ENCODE measurements at places on chromosomes 16 and 17.

GRCh38 chr17:80195671-80196529 is 24.2 kb downstream of the SGSH start:
- peak; percentile 69 for DNase-seq

DNA sequence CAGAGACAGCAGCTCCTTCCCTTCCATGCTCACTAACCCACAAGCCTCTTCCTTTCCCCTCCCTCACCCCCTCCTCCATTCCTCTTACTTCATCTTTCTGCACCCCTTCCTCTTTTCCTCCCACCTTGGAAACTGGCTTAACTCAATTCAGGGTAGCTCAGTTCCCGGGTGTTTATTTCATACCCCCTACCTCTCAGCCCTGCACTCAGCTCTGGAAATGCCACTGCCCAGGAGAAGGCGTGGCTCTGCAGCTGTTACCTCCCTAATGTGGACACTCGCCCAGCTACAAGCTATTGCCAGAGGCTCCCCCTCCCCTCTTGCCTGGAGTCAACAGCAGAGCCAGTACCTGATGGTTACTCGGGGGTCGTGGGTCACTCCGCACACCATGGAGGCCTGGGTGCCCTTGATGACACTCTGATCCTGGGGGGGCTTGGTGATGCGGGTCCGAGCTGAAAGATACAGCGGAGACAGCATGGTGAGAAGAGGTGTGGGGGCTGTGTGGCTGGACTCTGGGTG is 118.4 kb upstream of the CDC42EP4 start:
- DNase-seq: no peak

DNA sequence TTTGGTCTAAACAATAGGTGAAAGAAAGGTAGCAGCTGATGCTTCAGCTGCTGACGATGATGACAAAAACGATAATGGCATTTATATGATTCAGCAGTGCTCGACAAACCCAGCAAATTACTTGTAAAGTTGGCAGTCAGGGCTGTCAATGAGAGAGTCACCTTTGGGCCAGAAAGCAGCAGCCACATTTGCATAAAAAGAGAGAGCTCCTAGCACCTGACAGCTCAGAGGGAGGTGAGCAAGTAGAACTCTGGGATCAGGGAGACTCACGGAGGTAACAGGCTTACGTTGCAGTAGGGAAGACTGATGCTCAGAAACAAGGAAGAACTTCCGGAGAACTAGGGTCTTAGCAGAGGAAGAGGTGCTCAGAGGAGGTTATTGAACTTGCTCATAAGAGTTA is 291.9 kb upstream of the ZFHX3 start:
- DNase-seq: no peak

- no peak for DNase-seq
These were observed 50.4 kb downstream of the KATNIP start for GRCh38 chr16:27600381-27600780.

DNA sequence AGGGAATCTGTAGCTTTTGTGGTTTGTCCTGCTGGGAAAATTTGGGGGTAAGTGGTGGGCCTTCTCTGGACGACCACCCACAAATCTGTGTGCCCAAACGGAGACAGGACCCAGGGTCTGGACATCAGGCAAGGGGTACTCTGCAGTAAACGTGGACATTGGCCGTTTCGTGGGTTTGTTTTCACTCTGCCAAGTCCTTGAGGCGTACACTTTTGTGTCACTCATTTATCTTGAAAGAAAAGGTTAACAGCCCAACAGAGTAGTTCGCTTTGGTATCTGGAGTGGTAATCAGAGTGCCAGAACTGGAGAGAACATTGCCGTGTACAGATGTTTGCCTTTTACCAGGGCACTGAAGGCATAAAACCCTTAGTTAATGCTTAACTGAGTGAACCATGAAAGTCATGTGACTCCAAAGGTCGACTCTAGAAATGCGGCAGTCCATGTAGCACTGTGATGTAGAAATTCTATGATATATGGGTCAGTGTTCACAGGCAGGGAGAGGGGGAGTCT is 15.4 kb downstream of the NAA60 start:
- no peak for DNase-seq

DNA sequence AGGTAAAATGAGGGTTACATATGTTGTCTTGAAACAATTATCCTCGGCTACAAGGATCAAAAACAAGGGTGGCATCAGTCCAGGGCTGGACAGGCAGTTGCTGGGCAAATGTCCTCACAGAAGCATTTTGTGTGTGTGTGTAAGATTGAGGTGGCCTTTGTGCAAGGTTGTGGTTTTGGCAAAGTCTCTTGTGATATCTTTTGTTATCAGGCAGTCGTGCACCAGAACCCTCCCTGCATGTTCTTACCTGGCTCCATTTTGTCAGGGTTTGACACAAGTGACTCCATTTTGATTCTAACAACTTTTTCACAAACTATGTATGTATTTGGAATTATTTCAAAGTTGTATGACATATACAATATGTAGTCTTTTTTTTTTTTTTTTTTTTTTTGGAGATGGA is 20.0 kb downstream of the CHAD start:
- no peak for DNase-seq

DNA sequence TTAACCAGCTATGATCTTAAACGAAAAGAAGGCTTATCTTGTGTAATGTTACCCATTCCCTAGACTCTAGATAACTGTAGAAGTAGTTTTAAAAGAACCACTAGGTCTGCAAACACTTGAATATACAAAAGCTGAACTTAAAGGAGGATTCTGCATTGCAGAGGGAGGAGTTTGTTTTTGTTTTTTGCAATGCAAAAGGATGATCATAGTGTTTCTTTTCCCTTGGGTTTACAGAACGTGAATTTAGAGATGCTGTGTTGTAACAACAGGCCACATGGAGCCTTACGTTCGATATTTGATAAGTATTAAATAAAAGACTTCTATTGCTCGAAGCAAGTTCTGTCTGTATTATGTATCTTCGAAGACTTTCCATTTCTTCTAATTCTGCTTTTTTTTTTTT is 77.6 kb downstream of the CHD9 start:
- DNase-seq: no peak

DNA sequence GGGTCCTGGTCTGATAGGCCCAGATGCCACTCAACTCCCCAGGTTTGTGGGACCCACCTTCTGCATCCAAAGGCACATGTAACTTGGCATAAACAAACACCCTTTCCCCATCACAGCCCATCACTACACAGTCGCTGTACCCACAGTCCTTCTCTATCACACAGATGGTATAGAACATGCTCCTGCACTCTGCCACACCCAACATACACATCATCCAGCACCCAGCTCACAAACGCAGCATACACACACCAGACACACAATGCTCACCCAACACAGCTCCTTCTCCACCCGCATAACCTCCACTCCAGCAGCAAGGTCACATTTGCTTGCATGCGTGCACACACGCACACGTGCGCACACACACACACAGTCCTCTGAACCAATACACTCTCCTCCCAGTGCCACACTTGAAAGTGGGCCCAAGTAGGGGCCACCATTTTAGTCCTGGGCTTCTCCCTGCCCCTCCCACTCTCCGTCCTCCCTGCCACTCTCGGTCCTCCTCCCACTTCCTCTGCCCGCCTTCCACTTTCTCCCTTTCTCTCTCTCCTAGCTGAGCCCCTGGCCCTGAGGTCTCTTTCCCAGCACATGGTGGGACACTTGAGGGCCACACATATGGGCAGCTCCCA is 8.5 kb upstream of the TMEM92 start:
- no peak for DNase-seq

GRCh38 chr17:55783684-55784245 is 32.9 kb downstream of the PCTP start:
- DNase-seq: no peak

GRCh38 chr17:18025945-18026776 is 12.8 kb downstream of the ATPAF2 start:
- DNase-seq: no peak

GRCh38 chr16:62254372-62254771 is 218.1 kb upstream of the CDH8 start:
- DNase-seq: no peak

DNA sequence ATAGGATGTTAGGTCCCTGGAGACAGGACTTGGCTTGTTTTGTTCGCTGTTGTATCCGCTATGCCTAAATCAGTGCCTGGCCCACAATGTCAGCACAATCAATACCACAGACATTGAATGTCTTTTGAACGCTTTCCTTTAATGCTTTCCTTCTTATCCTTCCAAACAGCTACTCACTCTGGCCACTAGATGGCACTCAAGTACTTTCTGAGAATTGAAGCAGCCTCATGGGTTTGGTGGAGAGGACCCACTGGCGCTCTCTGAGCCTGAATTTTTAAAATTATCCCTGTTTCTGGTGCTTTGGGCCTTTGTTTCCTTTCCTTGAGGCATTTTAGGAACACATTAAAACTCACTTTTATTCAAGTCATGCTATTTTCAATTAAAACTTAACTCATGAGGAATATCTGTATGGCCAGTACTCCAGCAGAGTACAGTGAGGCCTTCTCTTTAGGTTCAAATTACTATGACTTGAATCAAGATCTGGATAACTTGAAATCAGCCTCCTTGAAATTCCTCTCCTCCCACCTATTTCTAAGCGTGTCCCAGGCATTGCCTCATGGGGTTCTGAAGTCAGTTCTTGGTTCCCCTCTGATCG is 3.2 kb upstream of the NLRP1 start:
- peak; percentile 43 for DNase-seq

DNA sequence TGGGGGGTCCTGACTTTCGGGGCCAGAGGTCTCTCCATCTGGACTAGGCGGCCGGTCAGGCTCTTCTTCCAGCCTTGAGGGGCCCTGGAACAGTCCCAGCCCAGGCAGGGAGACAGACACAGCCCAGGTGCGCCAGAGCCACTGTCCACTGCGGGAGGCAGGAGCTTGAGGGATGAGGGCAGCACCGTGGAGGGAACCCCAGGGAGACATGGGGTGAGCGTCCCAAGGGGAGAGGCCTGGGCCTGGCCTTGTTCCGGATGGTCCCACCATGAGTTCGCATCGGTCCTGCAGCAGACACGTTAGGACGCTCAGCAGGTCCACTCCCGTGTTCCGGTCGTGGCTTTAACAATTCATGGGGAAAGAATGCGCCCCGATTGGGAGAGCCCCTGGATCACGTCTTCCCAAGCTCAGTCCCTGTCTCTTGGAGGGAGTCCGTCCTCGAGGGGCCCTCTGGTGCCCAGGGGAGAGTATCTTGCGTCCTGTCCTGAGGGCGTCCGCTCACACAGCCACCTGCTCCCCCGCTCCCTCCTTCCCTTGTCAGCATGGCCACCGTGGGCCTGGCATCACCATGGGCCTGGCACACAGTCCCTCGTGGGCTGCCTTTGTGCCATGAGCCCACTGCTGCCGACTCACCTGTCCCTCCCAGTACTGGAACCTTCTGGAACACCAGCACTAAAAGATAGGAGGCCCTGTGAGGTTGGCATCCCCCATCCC is 6.7 kb upstream of the NUDT16L1 start:
- DNase-seq: no peak

DNA sequence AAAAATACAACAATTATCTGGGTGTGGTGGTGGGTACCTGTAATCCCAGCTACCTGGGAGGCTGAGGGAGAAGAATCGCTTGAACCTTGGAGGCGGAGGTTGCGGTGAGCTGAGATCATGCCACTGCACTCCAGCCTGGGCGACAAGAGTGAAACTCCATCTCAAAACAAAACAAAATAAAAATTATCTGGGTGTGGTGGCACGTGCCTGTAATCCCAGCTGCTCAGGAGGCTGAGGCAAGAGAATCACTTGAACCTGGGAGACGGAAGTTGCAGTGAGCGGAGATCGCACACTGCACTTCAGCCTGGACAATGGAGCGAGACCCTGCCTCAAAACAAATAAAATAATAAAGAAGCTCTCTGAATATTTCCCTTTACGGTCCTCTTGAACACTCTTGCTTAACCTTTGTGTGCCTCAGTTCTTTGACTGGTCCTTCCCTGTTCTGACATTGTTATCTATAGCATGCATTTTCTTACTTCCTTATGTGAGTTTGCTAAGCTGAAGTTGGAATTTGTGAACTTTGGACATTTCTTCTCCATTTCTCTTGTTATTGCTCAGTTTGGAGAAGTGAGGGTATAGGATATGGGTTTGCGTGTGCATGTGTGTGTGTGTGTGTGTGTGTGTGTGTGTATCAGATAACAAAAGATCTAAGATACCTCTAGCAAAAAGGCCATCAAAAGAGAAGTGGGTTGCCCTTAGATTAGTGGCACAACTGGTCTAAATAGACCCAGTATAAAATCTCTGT is 29.7 kb upstream of the WSB1 start:
- DNase-seq: no peak

GRCh38 chr16:85888405-85889331 is 10.3 kb upstream of the IRF8 start:
- DNase-seq: no peak

DNA sequence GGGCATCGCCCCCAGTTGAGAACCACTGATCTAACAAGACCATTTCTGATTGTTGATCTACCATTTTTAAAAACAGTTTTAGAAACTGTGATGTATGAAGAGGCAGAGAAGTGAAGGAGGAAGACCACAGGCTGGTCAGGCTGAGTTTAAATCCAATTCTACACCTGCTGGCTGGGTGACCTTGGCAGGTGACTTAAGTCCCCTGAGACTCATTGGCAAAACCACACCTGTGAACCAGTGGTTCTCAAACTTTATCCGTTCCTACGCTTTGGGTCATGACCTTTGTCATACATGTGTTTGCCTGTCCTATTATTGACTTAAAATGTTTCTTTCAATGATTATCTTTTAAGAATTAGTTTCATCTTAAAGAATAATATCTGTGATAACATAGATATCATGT is 2.3 kb downstream of the GP2 start:
- no peak for DNase-seq

- no peak for DNase-seq
These were observed 51.2 kb downstream of the SNX29 start for GRCh38 chr16:12027558-12028287.

GRCh38 chr16:84209989-84210388 is 19.0 kb downstream of the ADAD2 start:
- DNase-seq: no peak

DNA sequence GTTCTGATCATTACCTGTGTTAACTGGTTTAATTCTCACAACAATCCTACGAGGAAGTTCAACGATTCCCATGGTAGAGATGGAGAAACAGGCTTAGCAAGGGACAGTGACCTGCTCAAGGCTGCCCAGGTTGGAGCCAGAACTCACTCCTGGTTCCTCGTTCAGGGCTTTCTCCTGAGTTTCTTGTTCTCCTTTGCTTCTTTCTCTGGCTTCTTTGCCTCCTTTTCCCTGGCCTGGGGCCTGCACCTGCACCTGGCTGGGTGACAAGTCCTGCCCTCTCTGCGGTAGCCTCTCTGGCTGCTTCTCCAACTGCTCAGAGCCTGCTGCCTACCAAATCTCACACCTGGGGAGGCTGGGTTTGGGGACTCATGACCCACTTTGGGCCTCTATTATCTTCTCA is 2.8 kb downstream of the CCL22 start:
- DNase-seq: no peak

DNA sequence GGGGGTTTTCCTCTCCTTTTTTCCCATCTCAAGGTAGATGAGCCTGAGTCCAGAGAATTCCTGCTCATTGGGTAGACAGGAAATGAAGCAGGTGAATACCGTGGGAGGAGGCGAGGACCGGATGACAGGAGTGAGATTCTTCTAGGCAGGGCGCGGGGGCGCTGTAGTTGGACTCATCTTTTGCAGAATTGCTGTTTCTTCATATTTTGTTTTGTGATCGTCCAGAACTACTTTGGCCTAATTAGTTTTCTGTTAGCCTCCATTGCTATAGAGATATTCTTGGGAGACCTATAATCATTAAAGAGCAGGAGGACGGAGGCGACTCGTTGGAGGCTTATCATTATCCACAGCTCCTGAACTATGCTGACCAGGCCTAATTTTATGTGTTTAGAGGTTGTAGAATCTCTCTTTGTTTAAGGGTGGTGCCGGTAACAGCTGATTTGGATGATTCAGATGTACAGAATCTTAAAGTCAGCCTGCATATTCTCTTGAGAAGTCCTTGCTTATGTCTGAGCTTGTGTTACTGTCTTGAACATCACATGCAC is 650 bp downstream of the ATP6V0A1 start:
- DNase-seq: peak; percentile 44

GRCh38 chr16:50313596-50314478 is 47.5 kb downstream of the ADCY7 start:
- no peak for DNase-seq
